Inflammatory macrophage treated with lipopolysaccharide for 1 hour (primary cell): ENCODE measurements at places on chromosomes 11 and 22.

- no peak for DNase-seq
Observed at GRCh38 chr11:111514216-111515031, at the start of gene HOATZ. Gene HOATZ, plus strand, starts transcription at chr11:111514778. Its CDS starts 7 bp downstream, at chr11:111514785.

GRCh38 chr11:2681408-2682145 lies 18.2 kb downstream of the KCNQ1OT1 start:
- no peak for DNase-seq

DNA sequence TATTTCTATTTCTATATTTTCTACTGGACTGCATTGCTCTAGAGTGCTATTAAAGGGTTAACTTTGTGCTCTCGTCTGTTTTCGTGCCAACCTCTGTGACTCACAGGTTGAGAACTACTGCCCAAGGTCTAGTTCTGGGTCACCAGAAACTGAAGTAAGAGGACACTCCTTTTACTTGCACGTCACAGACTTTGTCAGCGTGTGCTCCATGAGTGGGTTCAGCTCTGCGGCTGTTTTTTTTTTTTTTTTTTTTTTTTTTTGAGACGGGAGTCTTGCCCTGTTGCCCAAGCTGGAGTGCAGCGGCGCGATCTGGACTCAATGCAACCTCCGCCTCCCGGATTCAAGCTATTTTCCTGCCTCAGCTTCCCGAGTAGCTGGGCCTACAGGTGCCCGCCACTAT lies 49.8 kb downstream of the CLMP start:
- no peak for DNase-seq

GRCh38 chr11:61776561-61777075 lies 15.8 kb downstream of the TMEM258 start:
- peak; percentile 63 for DNase-seq

- no peak for DNase-seq
Observed at GRCh38 chr11:125279676-125280418, 115.3 kb downstream of the PKNOX2 start.
